ENCODE measurements at places on chromosomes 13 and 19.
A peak's percentile ranks its signal among the peaks of the same experiment; 100 is the strongest.

DNA sequence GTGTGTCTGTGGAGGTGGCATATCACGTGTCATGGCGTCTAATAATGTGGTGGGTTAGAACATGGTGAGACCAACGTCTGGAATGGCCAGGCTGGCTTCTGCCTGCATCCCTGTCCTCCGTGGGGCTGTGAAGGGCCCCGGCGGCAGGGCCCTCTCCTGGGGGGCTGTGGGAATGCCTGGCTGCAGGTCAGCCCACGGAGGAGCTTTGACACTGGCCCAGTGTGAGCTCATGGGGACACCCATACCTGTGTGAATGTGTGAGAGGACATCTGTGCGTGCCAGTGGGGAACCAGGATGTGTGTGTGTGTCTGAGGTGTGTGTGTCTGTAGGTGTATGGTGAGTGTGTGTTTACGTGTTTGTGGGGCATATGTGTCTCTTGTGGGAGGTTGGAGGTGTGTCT is 300.1 kb downstream of the TEX29 start:
- DNase-seq, result no peak

DNA sequence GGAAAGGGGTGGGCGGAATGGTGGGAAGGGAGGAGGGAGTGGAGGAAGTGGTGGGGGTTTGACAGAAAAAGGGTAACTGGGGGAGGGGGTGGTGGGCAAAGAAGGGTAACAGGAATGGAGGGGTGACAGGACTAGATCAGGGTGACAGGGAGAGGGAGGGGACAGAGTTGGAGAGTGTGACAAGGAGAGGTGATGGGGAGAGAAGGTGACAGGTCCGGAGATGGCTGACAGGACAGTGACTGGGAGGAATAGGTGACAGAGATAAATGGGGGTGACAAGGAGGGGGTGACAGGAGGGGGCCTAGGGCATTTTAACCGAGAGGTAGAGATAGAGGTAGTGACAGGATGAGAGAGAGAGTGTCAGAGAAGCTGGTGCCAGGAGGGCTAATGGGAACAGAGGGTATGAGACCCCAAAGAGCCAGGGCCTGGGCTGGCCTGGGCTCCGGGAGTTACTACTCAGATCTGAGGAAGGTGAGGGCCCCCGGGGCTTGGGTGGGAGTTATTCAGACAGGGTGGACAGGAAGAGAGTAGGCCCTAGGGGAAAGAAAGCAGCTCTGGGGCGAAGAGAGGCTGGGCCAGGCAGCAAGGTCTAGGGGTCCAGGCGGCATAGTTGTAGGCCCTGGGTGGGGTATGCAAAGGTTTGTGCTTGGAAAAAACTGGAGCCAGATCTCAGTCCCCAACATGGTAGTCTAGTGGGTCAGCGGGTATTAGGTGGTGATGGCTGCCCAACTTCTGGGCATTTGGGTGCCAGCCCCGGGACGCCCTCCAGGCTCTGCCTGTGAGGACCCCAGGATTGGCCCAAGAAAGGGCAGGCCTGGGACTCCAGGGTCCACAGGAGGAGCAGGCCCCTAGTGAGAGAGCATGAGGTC is 660 bp downstream of the CIC start:
- no peak for DNase-seq

GRCh38 chr13:112867301-112867711 is 101.7 kb upstream of the MCF2L start:
- DNase-seq, result no peak

DNA sequence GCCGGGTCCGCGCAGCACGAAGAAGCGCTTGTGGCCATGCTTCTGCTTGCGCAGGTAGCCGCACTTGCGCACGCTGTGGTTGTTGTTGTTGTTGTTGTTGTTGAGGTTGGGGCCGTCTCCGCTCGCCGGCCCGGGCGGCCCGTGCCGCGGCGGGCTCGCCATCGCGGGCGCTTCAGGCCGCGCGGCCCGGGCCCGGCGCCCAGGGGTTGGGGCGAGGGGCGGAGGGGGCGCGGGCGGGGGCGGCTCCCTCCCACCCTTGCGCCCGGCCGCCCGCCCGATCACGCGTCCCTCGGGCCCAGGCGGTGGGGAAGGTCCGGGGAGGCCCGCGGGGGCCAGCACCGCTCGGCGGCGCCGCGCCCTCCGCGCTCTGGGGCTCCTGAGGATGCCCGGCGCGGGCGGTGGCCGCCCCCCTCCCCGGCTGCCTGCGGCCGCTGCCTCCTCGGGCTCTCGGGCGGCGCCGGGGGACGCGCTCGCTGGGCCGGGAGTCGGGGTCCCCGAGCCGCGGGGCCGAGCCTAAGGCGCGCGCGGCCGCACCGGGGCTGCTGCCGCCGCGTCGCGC is 412 bp downstream of the IRS2 start:
- DNase-seq, result peak; percentile 18

- no peak for DNase-seq
Measured at GRCh38 chr13:42107421-42107820, 59.0 kb downstream of the DGKH start.

DNA sequence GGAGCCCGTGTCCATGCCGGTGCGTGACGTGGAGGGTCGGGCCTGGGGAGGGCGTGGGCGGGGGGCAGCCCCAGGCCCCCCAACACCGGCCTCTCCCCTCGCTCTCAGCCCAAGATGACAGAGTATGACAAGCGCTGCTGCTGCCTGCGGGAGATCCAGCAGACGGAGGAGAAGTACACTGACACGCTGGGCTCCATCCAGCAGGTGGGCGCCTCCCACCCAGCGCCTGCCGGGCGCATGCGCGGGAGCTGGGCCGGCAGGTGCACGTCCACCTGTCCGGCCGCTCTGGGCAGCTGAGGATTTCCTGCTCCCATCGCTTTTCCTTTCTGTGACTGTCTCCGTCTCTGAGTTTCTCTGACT is 49.8 kb downstream of the VAV1 start:
- DNase-seq, result no peak

GRCh38 chr13:25181597-25181996 is 9.5 kb upstream of the AMER2 start:
- no peak for DNase-seq

- peak; percentile 33 for DNase-seq
Measured at GRCh38 chr19:41753936-41754529, 1.3 kb upstream of the CEACAM6 start.

DNA sequence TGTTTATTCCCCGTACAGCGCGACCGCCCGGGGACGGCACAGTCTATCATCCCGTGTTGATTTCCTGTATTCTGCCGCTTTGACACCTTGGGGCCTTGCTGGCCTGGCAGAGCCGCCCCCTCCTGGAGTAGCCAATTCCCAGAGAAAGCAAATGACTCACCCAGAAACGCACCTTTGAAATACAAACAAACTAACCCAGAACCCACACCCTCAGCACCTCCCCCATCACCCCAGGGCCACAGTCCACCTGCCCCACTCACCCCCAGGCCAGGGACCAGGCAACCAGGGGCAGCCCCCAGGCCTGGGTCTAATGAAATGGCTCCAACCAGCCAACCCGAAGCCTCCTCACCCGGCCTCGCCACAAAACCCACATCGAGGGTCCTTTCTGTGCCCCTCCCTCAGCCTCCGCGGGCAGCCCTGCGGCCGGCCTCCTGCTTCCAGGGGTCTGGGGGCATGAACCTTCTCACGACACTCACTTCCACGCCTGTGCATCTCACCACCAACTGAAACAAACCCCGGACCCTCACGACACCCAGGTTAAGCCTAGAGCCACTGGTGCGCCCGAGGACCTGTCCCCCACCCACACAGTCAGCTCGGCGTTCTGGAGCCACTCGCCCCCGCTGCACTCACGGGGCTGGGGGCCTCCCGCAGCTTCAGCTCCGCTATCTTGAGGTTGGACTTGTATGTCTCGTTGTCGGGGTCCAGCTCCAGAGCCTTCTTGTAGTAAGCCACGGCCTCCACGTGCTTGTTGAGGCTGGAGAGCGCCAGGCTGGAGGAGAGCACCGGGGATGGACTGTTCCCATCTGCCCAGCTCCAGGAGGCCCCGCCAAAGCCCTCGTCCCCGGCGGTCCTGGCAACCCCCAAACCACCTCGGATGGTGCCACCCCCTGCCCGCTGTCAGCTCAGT is 20.9 kb downstream of the SGTA start:
- DNase-seq, result no peak

DNA sequence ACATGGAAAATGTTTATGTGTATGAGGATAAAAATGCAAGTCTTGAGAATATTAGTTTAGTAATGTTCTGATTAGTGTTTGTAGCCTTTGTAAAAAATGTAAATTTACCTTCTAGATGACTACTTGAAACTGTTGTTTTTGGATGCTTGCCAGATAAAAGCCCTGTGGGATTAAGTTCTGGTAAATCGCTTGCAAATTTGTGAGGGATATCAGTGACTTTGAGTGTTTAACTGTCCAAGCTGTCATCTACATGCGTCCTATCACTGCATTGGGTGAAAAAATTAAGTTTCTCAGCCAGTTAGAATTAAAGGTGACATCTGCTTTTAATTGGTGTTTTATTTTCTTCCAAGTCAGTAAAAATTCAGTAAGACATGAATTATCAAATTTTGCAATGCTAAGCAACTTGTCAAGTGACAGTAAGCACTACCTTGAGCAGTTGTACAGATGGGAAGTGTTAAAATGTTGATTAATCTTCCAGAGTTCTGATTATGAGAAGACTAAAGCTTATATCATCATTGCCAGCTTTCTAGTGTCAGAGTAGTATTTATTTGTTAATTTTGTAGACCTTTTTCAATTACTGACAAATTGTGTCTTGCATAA is 88.0 kb downstream of the PCCA start:
- DNase-seq, result no peak

GRCh38 chr19:35194012-35194984 is 34.2 kb downstream of the FAM187B start:
- no peak for DNase-seq

GRCh38 chr19:16412596-16413355 is 59.0 kb downstream of the EPS15L1 start:
- DNase-seq, result no peak

GRCh38 chr19:2064788-2065524 is 13.9 kb upstream of the MKNK2 start:
- no peak for DNase-seq

DNA sequence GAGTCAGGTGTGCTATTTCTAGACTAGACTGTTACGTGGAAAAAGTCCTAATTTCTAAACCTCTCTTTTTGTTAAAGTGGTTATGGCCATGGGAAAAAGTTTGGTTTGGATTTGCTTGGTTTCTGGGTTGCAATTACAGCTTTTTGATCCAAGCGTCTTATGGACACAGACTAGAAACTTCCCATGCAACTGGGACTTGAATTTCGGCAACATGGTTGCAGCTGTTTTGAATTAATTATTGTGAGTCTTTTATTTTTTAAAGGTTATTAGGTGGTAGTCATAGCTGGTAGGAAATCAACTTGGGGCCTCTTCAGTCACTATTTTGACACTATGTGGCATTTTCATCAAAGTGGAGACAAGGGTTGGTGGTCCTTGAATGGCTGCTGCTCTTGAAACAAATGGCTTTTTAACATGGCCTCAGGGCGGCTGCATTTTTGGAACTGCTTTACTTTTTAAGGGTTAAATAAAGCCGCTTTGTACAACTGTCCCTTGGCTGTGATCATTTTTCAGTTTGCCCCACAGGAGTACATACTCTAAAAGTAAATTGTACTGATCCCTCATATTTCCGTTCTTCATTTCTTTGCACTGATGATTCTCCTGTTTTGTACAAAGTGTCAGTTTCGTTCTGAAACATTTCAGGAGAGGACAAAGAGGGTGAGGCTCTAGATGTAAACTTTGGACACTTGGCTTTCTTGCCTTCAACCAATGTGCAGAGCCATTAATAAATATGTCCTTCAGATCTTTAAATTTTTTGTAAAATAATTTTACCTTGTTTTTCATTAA is 15.9 kb downstream of the HNRNPM start:
- DNase-seq, result no peak

- no peak for DNase-seq
Measured at GRCh38 chr13:75505327-75505726, 23.4 kb upstream of the TBC1D4 start.

DNA sequence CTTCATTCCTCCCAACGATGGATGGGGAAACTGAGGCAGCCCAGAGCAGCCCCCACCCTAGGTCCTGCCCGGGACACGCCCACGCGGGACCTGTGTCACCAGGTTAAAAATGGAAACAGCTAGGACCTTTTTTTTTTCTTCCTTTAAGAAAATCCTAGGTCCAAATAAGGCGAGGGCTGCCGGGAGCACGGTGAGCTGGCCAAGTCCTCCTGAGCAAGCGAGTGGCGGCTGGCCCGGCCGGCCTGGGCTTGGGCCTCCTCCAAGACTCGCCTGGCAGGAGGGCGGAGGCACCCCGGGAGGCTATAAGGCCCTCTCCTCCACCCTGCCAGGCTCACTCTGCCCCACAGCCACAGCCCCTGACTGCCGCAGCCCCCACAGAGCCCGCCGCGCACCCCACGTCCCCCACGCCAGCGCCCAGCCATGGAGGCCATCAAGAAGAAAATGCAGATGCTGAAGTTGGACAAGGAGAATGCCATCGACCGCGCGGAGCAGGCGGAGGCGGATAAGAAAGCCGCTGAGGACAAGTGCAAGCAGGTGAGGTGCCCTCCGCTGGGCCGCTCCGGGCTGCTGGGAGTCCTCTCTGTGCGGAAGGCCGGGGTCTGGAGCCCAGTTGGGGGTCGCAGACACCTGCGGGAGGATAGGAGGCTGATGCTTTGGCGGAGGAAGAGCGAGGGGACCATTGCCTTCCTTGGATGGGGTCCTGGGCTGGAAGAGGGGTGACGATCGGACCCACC is 8.9 kb upstream of the TPM4 start:
- DNase-seq, result no peak

GRCh38 chr19:47766359-47766620 is 12.2 kb upstream of the SELENOW start:
- no peak for DNase-seq

GRCh38 chr13:49220856-49221589 is 885 bp downstream of the MLNR start:
- DNase-seq, result peak; percentile 21

- DNase-seq, result no peak
Measured at GRCh38 chr19:6687114-6687513, 17.2 kb upstream of the TNFSF14 start.

DNA sequence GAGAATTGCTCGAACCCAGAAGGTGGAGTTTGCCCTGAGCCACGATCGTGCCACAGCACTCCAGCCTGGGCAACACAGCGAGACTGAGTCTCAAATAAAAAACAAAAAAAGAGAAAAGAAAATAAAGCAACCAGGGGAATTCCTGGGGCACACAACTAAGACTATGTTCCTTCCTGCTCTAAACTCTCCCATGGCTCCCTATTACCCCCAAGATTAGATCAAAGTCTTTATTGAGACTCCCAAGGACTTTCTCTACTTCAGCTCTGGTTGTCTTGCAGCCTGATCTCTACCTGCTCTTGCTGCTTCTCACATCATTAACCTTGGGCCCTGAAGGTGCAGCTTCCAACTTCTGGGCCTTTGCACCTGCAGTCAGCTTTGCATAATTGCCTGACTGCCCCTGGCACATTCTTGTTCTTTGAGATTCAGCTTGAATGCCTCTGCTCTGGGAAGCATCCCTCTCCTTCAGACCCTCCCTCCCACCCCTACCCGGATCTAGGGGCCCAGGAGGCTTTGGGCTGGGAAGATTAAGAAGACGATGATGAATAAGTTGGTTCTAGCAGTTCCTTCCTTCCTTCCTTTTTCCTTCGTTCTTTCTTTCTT is 16.8 kb upstream of the CERS4 start:
- DNase-seq, result peak; percentile 45

DNA sequence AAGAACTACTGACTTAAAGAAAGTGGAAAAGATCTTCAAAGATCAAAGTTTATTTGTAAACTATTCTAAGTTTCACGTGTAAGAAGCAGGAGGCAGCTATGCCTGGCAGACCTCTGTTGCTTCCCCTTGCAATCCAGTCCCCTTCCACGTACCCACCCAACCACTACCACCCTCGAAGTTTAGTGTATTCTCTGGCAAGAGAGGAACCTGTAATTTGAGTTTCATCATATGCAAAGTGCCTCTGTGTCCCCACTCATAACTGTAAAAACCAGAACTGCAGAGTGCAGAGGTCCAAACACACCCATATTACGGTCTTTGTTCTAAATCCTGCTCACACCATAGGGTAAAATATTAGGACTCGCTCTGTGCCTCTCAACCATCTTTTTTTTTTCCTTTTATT is 75.8 kb upstream of the FRY start:
- DNase-seq, result peak; percentile 5

All from germinal center (tissue), 1 donor.